ENCODE measurements at places on chromosomes 6 and 20.

- DNase-seq = no peak
These were observed 396.0 kb downstream of the TBC1D32 start for GRCh38 chr6:120938164-120938875.

- DNase-seq = no peak
These were observed 194.4 kb upstream of the FLRT3 start for GRCh38 chr20:14531786-14532185.

GRCh38 chr6:65638047-65638831 lies 68.8 kb downstream of the EYS start:
- no peak for DNase-seq

GRCh38 chr6:39239527-39240154 lies 10.4 kb upstream of the KCNK5 start:
- DNase-seq = no peak

DNA sequence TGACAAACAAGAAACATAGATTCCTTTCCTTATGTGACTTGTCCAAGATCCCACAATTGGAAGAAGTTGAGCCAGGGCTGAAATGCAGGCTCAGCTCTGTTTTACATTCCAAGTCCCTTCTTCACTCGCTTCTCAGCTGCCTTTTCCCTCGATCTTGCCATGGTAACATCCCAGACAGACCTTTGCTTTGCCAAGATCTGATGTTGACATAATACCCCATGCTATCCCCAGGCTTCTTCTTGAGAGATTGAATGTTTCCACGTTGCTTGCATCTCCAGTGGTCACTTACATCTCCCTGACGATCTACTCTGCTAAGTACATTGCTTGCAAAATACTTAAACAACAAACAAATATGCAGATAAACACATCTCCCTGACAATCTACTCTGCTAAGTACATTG lies 63.5 kb downstream of the TBXT start:
- no peak for DNase-seq

GRCh38 chr6:136971609-136972008 lies 49.5 kb downstream of the SLC35D3 start:
- DNase-seq = no peak

DNA sequence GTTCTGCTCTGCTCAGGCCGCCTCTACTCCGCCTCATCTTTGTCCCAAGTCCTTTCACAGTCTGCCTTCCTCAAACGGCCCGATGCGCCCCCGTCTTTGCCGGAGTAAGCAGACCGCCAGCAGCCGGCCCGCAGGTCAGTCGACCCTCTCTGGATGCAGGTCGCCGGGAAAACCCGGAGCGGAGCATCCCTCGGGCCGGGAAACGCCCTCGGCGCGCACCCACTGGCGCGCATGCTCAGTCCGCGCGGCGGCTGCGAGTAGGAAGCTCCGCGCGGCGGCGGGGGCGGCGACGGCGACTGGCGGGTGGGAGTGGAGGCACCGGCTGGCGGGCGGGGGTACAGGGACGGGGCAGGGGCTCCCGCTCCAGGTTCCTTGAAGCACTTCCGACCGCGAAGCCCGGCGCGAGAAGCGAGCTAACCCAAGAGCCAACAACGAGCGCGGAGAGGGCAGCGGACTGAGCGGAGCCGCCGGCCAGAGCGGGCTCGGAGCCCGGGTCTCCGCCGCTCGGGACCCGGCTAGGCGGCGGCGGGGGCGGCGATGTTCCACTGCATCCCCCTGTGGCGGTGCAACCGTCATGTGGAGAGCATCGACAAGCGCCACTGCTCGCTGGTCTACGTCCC lies at the start of gene LRRC1:
Gene LRRC1 (plus strand): TSS at position 286 of the 620 bp plus-strand sequence. CDS start 252 bp downstream, at position 538.
- peak; percentile 85 for DNase-seq

DNA sequence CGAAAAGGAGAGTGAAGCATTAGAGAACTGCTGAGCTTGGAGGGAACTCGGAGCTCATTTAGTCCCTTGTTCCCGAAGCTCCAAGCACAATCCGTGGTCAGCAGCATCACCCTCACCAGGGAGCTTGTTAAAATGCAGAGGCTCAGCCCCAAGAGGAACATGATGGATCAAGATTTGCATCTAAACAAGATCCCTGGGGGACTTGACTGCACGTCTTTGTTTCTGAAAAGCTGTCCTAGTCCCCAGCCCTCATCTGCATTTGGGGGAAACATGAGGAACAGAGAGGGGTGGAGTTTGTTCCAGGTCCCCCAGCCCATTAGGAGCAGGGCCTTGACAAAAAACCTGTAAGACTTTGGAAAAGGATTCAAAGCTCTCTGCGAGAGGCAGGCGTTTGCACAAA lies 4.1 kb upstream of the LBP start:
- no peak for DNase-seq

DNA sequence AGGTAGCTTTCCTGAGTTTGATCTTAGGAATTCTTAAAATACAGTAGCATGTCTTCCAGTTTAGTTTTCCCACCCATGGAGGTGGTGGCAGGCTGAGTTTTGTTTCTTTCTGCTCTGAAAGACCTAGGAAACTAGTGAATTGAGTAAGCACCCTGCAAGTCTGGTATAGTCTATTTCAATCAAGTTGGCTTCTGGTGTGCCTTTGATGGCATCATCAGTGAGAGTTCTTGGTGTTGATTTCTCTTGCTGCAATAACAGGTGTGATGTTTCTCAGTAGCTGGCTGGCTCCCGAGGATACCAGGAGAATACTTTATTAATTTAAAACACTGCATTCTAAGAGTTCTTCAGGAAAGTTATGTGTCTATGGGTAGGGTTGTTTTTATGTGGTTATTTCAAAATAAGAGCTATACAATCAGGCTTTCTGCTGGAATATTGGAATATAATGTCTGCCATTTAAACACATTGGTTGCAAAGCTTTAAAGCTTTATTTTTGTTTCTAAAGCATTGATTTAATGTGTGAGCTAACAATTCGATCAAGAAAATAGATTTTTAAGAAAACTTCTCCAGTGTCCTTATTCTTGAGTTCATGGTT lies 19.0 kb downstream of the VAPB start:
- no peak for DNase-seq

GRCh38 chr6:149884215-149884614 lies 13.7 kb downstream of the RAET1E start:
- DNase-seq = no peak
